Stimulated activated CD4-positive, alpha-beta T cell treated with anti-CD3 and anti-CD28 coated beads, Interleukin-1b, Interleukin-23, amount 100 ng/mL, for 4 hours (primary cell): ENCODE measurements at places on chromosomes 4 and X.

- DNase-seq, result no peak
Measured at GRCh38 chr4:147779451-147779850, 47.6 kb downstream of the ARHGAP10 start.

DNA sequence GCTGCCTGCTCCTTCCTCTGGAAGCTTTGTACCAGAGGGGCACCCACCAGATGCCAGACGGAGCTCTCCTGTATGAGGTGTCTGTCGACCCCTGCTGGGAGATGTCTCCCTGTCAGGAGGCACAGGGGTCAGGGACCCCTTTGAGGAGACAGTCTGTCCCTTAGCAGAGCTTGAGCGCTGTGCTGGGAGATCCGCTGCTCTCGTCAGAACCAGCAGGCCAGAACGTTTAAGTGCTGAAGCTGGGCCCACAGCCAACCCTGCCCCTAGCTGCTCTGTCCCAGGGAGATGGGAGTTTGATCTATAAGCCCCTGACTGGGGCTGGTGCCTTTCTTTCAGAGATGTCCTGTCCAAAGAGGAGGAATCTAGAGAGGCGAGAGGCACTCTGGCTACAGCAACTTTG is 260.3 kb upstream of the GPRIN3 start:
- no peak for DNase-seq

- DNase-seq, result no peak
Measured at GRCh38 chr4:120472447-120473131, 405.9 kb upstream of the MAD2L1 start.

DNA sequence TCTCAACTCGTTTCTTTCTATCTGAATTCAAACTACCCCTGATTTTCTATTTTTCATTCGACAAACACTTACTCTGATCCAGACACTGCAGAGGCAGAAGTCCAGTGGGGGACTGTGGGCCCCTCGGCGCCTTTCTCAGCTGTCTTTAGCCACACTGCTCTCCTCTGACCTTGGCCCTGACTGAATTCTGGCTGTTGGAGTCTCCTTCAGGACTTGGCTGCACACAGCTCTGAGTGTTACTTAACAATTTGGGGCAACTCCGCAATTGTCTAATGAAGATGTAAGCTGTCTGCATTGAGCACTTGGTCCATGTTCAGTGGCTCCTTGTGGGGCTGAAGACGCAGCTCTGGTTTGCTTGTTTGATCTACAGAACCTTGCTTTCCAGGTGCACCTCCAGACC is 57.3 kb upstream of the ACSL1 start:
- DNase-seq, result no peak

DNA sequence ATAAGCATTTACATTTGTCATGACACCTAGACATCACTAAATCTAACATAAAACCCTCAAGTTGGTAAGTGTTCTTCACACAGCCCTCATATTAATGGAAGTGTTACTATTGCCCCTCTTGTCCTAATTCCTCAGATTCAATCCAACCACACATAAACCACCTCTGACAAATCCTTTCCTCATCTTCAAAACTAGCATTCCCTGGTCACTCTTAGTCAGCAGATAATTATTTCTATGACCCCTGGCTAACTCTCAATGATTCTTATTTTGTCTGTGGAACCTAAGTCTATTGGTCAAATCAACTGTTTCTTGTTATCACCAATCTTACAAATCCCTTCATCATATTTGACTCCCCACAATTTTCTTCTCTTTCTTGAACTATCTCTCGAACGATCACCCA is 168.6 kb downstream of the PPP3CA start:
- no peak for DNase-seq

DNA sequence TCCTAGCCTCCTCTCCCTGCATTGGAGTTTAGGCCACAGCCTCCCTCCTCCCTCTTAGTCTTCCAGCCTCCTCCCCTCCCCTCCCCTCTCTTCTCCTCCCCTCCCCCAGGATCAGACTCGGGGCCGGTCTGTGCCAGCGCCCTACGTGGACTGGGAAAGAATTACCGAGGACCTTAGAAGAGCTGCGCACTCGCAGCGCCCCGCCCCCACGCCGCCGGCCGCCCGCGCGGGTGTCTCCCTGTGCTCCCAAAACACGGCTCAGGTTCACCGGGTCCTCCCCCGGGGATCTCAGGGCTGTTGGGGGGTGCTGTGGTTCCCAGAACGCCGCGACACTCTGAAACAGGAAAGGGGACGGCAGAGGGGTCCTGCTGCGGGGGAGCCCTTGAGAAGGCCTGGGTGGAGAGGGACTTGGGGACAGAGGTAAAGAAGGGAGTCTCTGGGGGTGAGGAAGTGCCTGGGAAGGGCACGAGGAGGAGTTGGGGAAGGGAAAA is 122.3 kb upstream of the TBL1X start:
- DNase-seq, result no peak

DNA sequence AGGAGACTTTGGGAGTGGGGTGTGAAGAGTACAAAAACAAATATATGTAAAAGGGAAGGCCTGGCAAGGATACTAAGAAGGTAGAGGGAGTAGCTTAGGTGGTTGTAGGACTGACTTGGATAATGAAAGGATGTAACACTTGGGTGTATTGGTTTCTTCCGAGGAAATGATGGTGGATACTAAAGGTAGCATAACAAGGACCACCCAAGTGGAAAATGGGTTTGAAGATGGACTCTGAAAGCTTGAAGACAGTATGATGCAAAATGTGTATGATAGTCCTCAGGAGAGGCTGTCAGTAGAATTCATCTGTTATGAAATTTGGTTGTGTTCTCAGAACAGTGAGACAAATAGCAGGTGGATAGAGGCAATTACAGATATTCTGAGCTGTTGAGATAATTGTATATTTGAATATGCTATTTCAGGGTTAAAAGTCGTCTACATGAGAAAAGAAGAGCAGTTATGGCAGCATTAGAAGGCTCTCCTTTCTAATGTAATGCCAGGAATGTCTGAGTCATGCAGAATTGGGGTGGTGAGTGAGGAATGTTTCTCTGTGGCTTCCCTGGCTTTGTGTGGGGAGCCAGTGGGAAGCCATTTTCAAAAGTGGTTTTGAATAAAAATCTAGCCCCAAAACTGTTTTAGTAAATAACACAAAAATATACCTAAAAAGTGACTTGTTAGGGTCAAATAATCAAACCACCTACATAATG is 75.6 kb downstream of the FHIP1A start:
- DNase-seq, result no peak

DNA sequence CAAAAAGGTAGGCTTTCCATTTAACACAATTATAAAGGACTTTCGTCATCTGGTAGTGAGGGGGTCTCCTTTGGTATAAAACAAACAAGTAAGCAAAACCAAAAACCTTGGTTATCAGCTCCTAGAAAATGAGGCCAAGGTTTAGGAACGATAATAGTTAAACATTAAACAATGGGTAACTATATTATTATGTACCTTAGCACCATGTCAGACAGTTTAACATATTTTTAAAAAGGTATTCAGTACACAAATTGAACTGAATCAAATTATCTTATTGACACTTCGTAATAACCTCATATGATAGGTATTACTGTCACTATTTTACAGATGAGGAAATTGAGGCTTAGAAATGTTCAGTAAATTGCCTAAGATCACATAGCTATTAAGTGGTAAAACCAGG is 32.1 kb upstream of the RAB9B start:
- DNase-seq, result no peak

GRCh38 chr4:1105662-1106061 is 7.7 kb downstream of the RNF212 start:
- DNase-seq, result no peak

DNA sequence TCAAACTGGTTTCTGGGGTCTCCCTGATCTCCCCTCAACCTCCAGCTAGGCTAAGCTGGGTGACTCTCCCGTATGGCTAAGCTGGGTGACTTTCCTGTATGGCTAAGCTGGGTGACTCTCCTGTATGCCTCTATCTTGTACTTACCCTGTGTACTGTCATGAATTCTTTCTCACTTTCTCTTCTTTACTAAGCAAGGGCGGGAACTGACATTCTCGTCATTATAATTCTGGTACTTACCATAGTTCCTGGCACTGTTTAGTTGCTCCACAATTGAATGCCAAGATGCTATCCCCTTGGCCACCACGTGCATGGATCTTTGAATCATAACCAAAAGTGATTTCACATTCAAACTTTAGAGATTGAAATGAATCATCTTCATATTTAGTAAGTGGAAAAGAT is 8.8 kb downstream of the INTU start:
- DNase-seq, result no peak

DNA sequence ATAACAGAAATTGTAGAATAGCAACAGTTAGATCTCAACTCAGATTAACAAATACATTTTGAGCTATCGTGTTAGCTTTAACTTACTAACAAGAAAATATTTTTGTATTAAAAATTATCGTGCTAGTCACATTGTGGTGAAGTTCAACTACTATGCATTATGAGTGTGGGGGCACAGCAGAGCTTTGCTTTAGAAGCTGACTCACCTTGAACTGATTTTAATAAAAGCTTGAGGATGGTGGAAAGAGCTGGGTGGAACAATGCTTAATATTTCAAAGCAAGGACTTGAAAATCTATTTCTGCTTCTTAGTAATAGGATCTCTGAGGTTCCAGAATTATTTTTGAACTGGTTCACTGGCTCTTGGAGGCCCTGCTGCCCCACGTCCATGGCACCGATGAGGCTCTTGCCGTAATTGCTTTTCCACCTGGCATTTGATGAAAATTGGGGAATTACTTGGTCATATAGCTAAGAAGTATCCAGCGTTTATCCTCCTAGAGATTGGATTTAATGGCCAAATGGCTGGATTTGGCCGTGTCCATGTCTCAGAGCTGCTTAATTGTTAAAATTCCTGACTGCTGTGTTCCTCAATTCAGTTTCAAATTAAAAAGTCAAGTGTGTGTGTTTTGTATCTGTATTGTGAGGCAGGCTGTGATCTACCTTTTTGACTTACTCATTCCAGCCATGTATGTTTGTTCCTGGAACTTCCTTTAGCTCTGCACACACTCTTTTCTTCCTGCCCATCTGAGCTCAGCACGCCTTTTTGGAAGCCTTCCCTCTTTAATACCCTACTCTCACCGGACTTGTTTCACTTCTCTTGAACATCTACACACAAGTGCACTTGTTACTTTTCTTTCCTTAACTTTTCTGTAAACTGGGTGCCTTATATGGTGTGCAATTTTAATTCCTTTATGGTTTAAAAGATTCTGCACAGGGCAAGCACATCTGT is 66.6 kb upstream of the LIMCH1 start:
- no peak for DNase-seq

- no peak for DNase-seq
Measured at GRCh38 chr4:38368613-38369012, 295.4 kb upstream of the KLF3 start.

DNA sequence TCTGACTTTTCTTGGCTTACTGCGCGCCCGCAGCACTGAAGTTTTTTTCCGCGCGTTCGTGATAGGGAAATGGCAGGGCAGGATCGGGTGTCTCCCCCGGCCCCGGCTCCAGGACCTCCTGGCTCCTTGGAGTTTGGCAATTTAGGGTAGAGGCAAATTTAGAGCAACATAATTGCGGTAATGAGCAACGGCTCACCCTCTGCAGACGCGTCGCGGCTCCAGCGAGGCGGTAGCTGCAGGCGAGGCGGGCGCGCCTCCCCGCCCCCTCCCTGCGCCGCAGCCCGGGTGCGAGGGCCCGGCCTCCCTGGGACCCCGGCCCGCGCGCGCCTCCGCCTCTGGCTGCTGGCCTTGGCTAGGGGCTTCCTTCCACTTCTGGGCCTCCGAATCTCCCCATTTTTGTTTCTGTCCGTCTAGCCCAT is 6.2 kb downstream of the MSX1 start:
- DNase-seq, result no peak

DNA sequence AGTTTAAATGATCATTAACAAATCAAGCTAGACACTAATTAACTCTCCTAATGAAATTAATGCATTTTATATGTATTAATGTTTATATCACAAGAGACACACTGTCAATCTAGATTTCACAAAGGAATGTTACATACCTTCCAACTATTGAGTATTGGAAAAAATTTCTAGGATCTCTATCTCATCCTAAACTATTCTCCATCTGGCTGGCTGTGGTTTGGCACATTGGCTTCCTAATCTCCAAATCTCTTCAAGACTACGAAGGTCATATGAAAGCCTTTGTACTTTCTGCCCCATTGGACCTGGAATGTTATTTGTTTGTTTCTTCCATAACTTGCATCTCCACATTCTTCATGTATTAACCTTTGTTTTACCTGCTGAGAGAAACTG is 1160.0 kb downstream of the ADGRL3 start:
- DNase-seq, result no peak

- no peak for DNase-seq
Measured at GRCh38 chr4:118866442-118866841, 22.2 kb upstream of the SYNPO2 start.

DNA sequence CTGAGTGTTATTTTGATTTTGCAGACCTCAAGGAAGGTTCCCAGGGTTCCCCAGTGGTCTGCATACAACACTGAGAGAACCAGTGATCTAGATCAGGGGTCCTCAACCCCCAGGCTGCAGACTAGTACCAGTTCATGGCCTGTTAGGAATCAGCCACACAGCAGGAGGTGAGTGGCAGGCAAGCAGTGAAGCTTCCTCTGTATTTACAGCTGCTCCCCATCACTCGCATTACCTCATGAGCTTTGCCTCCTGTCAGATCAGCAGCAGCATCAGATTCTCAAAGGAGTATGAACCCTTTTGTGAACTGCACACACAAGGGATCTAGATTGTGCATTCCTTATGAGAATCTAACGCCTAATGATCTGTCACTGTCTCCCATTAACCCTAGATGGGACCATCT is 28.5 kb downstream of the EDNRA start:
- DNase-seq, result no peak

DNA sequence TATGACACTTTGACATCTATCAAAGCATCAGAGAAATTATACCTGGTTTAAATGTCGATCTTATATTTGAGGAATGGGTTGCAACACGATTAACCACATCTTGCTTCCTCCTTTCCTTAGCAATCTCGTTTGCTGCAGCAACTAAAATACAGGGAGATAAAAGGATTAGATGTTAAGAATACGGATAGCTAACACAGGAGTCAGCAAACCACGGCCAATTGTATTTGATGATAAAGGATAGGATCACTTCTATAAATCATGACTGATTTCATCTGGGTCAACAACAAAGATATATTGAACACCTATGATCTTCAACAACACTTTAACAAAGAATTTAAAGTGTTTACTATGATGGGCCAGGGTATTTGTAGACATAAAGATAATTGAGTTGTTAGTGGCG is 5.0 kb downstream of the MAP7D3 start:
- no peak for DNase-seq
